Posterior cingulate gyrus (tissue), 11 donors: ENCODE measurements at places on chromosomes 6 and 20.

GRCh38 chr6:139473731-139474130 is 99.3 kb upstream of the CITED2 start:
- no peak for DNase-seq

DNA sequence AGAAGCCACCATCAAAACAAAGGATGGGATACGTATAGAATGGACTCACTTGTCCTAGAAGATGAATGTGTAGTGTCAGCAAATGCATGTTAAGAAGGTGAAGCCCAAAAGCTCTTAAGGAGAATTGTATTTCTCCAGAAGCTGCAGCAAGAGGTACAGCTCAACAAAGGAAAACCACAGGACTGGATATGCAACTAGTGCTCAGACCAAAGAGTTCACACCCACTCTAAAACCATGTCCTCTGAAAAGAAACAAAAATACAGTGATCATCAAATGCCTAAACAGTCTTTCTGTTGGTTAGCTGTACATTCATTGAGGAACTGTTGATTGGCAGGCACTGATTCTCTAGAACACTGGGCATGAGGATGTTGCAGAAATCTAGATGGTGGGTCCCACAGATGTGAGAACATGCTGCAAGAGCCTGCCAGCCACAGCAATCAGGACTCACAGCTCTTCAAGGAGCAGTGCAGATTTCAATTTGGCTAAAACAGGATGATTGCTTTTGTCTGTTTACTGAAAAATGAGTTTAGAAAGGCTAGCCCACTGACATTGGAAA is 94.6 kb downstream of the COL9A1 start:
- no peak for DNase-seq

DNA sequence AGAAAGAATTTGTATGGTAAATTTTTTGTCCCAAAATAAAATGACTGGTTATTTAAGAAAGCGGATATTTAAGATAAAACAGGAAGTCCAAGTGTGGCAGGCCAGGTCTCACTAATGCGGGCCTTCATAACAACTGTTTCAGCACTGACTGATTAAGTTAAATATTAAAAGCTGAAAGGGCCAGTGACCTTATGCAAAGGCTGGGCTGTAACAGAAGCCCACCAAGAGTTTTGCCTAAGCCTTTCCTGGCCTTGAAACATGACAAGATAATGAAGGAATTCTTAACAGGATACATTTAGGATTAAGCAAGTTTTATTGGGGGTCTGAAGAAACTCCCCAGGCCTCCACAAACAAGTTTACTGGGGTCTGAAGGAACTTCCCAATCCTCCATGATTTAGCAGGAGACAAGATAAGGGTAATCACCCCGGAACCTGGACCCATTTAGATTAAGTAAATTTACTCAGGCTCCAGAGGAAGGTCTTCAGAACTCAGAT is 36.3 kb downstream of the ZNF133 start:
- DNase-seq = no peak

- DNase-seq = peak; percentile 15
These were observed 156.0 kb downstream of the RFPL4B start for GRCh38 chr6:112503091-112503596.

- no peak for DNase-seq
These were observed 76.3 kb downstream of the CD40 start for GRCh38 chr20:46194409-46194808.

GRCh38 chr6:27237089-27237803 is 10.3 kb upstream of the PRSS16 start:
- no peak for DNase-seq

DNA sequence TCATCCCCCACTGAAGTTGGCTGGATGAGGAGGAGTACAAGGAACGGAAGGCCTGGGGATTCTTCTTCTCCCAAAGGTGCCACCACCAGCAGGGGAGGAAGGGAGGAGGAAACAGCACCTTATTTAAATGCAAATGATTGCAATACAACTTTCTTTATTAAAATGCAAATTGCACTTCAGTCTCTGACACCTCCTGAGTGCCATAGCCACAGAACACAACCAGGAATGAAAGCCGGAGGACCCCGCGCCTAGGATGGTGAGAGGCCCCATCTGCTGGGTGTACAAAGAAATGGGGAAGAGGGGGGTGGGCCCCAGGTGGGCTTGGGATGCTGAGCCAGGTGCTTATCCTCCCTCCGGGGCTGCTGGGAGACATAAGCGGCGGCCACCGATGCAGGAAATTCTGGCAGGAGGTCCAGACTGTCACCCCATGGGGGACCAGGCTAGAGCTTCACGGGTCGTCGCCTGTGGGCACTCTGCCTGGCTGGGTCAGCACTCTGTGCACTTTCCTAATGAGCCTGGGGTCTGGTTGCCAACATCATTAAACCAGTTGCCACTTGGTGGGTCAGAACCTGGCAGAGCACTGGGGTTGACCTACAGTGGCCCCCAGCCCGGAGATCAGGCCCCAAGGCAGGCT is 154.2 kb upstream of the MLN start:
- DNase-seq = no peak

- no peak for DNase-seq
These were observed 137.5 kb downstream of the ATXN1 start for GRCh38 chr6:16623731-16624130.

DNA sequence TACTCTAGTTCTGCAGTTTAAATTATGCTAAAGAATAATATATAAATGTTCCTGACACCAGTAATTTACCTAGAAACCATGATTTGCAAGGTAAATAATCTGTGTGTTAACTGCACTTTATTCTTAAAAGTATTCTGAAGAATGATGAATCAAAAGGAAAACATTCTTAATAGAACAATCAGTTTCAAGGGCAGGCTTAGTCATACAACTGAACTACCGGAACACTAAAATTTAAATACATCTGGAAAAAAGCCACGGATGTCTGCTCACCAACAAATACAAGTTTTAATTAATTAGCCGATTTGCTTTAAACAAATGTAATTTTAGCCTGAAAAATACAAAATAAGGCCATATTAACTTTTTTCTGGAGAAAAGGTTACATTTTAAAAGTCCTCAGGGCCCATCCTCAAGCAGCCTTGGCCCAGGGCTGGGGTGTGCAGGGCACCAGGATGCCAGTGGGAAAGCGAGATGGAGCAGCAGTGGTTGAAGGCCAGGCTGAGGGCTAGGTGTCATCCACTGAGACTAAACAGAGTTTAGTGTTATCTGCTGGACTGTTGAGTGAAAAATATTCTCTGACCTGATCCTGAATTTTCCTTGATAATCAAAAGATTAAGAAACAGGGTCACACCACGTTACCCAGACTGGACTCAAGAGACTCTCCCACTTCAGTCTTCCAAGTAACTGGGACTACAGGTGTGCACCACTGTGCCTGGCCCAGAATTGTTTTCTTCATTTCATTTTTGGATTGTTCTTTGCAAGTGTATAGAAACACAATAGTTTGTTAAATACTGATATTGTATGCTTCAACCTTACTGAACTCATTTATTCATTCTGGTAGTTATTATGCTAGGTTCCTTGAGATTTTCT is 88.2 kb upstream of the DST start:
- no peak for DNase-seq

- no peak for DNase-seq
These were observed 51.5 kb downstream of the PLCB1 start for GRCh38 chr20:8183526-8183925.

GRCh38 chr6:99093456-99094190 is 145.9 kb upstream of the FBXL4 start:
- no peak for DNase-seq
